Vagina (tissue), 2 donors: ENCODE measurements at places on chromosomes 3 and 15.

DNA sequence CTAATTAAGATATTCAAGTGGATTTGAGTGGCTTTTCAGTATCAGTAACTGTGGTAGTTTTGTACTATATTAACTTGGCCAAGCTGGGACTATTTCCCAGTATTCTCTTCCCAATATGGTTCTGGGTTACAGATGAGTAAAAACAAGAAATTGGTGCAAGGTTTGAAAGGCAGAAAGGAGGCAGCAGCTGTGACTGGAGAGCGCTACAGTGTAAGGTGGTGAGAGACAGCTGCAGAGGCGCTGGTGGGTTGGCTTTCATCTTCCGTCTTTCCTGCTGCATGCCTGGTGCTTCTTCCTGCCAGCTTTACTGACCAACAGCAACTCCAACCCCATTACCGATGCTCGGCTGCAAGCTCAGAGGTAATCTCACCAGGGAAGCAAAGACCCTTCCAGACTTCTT, 9.8 kb downstream of the DPH3 start:
- no peak for DNase-seq

GRCh38 chr15:95758851-95759250, 571.6 kb upstream of the NR2F2 start:
- no peak for DNase-seq

GRCh38 chr3:901953-902778, 190.7 kb upstream of the CNTN6 start:
- DNase-seq = no peak

DNA sequence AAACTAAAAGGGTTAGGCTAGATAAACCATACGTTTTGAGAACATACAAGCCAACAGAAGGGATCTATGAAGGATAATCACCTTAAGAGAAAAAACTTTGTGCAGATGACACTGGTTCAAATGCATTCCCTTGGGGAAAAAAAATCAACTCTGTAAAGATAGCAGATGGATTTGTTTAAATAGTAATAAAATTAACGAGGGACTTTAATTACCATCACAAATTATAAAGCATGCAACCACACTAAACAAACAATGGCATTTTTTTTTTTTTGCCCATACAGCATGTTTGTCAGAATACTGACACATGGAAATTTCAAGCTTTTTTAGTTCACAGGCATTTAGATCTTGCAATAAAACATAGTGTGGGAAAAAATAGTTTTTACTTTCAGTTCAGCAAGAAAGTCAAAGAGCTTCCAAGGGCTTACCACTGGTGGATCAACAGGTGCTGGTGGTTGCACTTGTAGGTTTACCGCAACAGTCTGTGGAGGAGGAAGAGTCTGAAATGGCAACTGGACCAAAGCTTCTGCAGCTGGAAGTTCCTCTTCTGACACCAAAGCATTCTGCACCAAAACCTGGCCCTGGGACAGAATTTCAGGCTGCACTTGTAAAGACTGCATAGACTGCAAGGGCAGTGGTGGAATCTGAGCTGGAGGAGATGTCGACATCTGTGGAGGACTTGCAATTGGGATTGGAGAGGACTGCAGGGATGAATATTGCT, 53.1 kb downstream of the PHC3 start:
- DNase-seq = no peak

GRCh38 chr15:90036806-90037510, 35.8 kb downstream of the ZNF710 start:
- DNase-seq = no peak
